ENCODE measurements at places on chromosomes 5 and 9. TPM values are rescaled to one million over a fixed set of nuclear protein-coding genes. Genes with fewer than 3 reads are reported as not detected.

The PTGER4 gene
- 10.3 TPM for polyA plus RNA-seq

- no peak for DNase-seq
Observed at GRCh38 chr9:78745331-78745730, 448.4 kb downstream of the PSAT1 start.

The ORM2 gene
- polyA plus RNA-seq = not detected

- DNase-seq = no peak
Observed at GRCh38 chr5:148620696-148621095, 33.6 kb downstream of the HTR4 start.

DNA sequence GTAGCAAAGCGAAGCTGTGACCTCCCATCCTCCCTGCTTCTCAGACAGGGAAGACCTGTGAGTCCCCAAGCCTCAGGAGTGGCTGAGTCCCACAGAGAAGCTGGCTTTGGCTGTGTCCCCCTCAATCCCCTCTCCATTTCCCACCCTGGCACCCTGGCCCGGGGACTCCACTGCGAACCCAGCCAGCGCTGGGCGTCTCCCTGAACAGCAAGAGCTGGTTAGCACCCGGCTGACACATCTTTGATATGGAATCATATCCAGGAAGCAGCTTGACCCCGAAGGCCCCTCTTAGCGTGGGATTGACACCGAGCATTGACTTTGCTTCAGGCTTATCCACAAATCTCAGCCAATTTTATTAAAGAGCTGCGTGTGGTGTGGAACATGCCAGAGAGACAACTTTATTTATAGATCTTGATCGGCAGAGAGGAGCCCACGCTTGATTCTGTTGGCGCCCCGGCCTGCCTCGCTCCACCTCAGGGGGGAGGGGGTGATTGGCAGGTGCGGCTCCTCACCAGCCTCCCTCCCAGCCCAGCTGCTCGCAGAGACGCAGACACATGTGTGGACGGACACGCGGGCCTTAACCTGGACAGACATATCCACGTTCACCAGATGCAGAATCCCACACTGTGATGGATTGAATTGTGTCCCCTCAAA lies 120.7 kb upstream of the MVB12B start:
- no peak for DNase-seq

- no peak for DNase-seq
Observed at GRCh38 chr5:17258431-17258830, 41.0 kb downstream of the BASP1 start.

The CCL27 gene
- polyA plus RNA-seq = 1.1 TPM

The DIRAS2 gene
- 5.2 TPM for polyA plus RNA-seq

Measured in left kidney (tissue), 8 donors.